ENCODE measurements at places on chromosomes 7 and 10. TPM values are rescaled to one million over a fixed set of nuclear protein-coding genes. Genes with fewer than 3 reads are reported as not detected.

SPAG6 gene
- total RNA-seq: 6.6 TPM

GRCh38 chr10:37952043-37952755 lies 24.2 kb downstream of the ZNF25 start:
- no peak for DNase-seq

DNA sequence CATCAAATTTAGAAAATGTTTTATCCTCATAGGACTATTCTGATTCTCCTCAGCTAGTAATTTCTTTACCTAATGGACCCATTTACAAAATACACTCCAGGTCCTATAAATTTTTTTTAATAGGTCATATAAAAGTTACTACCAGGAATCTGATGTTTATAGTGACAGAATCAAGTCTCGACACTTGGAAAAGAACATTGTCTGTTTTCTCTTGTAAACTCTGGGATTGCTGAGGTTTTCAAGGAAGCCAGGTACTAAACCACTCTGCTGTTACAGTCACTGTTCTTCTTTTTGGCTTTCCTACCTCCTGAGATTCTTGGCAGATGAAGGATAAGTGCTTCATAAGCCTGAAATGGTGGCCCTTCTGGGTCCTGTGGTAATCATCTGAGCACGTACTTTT lies 493.1 kb downstream of the AUTS2 start:
- no peak for DNase-seq

DNA sequence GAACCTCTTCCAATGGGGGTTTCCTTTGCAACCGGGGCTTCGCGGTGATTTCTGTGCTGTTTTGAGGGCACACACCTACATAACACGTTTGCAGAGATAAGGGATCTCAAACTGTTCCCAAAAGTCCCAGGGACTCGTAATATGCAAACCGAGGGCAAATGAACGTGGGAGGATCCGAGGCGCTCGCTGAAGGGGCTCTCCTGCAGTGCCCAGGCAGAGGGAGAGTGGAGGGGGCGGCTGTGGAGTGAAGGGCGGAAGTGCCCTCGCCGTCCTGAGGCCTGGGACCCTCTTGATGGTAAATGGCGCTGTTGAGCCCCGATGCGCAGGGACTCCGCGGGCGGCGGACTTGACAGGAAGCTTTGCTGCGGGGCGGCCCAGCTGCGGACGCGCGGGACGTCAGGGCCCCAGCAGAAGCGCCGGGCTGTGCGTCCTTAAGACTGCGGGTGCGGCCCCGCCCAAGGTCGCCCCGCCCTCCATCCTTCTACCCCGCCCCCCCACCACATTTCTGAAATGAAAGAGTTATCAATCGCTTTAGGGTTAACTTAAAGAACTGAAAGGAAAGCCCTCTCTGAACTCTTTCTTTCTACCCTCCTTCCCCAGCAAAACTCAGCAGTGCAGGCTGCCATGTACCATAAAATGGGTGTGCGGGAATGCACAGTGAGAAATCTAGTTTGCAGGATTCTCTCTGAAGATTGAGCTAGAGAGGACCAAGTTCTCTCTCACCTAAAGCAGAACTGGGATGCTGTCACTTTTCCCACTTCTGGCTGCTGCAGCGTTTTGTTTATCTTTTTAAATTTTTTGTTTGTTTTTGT lies 151.8 kb upstream of the YAE1 start:
- DNase-seq: peak; percentile 25

DNA sequence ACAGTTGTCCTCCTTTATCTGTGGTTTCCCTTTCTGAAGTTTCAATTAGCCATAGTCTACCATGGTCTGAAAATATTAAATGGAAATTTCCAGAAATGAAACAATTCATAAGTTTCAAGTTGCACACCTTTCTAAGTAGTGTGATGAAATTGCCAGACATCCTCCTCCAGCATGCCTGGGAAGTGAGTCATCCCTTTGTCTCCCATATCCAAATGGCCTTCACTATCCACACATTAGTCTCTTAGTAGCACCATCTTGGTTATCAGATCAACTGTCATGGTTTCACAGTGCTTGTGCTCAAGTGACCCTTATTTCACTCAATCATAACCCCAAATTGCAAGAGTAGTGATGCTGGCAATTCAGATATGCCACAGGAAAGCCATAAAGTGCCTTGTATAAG lies 83.4 kb upstream of the PPP1R9A start:
- no peak for DNase-seq

DNA sequence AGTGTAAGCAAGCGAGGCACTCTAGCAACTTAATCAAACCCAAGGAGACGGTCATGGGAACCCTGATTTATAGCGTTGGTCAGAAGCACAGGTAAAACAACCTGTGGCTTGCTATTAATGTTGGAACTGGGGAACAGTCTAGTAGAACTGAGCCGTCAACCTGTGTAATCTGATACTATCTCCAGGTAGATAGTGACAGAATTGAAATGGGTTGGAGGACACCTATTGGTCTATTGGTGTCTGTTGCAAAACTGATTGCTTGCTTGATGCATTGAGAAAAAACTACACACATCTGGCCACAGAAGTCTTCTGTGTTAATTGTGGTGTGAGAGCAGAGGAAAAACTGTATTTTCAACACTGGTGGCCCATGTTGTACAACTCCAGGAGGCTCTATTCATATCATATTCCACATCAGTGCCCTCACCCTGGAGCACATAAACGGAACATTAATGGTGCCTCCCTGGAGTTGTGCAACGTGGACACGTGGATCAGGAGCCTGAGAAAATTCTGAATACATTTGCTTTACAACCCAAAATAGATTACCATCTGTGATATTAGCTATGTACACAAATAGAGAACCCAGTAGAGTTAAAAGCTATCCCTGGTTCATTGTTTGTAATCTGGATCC lies 112.2 kb downstream of the MYO3A start:
- DNase-seq: no peak

DNA sequence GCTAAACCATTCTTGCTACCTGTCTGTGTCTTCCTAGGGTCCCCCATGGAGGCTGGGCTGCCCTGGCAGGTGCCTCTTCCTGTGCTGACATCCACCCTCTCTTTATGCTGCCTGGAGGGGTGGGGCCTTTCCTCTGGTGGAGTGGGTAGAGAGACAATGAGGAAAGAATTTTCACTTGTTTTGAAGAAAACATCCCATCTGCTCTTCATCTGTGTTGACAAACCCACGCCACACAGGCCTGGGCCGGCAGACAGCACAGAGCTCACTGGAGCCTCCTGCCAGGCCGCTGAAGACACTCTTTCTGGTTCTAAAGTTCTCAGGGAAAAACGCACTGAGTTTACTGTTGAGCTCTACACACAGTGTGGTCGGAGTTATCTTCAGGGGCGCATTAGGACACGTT lies 328.2 kb downstream of the GLRX3 start:
- DNase-seq: no peak

MYPN gene
- total RNA-seq: not detected

GRCh38 chr7:89072081-89072480 lies 276.5 kb upstream of the TEX47 start:
- no peak for DNase-seq

LHFPL3 gene
- not detected for total RNA-seq

DNA sequence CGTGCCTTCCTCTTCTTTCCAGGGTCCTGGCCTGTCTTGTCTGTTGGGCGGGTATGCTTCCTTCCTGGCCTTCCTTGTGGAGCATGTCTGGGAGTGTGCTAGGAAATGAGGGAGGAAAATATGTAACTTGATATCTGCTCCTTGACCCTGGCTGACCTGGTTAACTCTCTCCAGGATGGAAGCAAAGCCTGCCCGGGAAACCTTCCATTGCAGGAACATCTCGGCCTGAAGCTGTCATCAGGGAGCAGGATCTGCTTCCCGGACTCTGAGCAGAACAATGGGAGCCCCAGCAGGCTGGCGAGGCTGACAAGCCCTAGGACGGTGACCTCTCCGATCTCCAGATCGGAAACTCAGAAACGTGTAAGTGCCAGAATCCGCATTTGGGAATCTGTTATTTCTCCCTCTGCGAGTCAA lies 340.3 kb downstream of the FRMD4A start:
- DNase-seq: no peak

CADPS2 gene
- 0.18 TPM for total RNA-seq

GRCh38 chr10:6256439-6256838 lies 53.7 kb downstream of the PFKFB3 start:
- DNase-seq: no peak

DNA sequence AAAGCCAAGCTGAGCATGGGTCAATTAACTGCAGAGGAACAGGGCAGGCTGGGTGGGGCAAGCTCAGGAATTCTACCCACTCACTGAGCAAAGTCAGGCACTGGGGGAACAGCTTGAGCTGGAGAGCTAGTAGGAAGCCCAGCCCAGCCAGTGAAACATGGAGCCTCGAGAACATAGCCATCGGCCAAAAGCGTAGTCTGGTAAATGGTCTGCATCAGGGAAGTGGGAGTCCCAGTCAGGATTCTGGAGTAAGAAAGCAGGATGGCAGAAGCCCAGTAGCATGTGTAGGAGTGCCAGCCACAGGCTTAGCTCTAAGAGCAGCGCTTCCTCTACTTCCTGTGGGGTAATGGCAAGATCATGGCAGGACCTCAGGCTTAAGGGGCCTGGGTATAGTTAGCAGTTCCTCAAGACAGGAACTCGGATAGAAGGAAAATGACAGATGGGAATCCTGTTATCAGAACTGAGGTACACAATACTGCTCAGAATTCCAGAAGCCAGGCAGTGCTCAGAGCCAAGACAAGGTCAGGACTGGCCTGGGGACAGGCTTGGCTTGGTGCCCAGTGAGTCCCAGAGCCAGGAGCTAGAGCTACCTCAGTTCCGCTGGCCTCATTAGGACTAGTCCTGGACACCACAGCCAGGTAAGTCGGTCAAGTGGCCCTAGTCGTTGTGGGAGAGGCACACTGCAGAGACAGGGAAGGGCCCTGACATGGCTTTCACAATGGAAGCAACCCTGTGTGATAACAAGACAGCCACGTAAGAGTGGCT lies 65.4 kb upstream of the MXI1 start:
- no peak for DNase-seq

DNA sequence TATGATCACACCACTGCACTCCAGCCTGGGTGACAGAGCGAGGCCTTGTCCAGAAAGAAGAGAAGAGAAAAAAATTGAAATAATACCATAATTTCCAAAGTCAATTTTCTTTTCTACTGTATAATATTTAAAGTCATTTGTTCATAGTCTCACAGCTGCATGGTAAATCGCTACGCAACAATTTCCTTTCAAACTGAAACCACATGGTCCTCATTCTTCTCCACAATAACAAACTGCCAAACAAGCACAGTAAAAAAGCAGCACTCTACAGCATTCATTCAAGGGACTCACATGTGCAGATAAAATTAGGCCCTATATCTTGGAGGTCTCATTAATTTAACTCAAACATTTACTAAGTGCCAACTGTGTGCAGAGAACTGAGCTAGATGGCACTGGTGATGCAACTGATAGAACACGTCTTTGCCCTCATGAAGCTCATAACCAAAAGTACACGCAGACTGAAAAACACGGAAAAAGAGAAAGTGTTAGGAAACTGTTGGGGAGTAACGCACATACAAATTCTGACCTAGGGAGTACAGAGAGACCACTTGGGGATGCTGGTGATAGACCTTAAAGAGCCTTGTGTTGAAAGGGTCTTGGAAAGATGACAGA lies 68.4 kb upstream of the SRRM3 start:
- DNase-seq: no peak

- DNase-seq: no peak
These were observed 253.9 kb downstream of the OTUD1 start for GRCh38 chr10:23692736-23693135.

ADGRA1 gene
- not detected for total RNA-seq

Data from K562 (cell line).